ENCODE measurements at places on chromosomes 12 and 14. TPM values are rescaled to one million over a fixed set of nuclear protein-coding genes. Genes with fewer than 3 reads are reported as not detected.

NANOG gene
- polyA plus RNA-seq, result not detected

DNA sequence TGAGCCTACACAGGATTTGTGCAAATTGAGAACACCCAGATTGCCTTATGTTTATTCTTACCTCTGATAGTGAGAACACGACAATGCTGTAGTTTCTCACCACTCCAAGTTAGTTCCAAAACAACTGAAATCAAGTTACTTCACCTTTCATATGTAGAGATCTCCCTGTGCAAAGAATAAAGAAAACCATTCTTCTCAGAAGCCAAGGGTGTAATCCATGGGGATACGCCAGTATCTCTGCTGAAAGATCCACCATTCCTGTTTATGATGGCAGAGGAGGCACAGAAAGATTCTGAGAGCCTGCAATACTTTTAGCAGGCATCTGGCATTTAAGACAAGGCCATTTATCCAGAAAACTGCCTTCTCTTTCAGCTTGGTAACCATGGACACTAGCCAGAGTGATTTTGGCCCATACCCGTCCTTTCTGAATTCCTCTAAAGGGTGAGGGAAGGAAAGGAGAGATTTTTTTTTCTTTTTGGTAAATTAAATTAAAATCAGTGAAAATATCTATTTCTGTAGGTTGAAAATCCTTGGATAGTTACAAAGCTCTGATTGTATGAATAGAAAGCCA, 355.4 kb upstream of the FAR2 start:
- no peak for DNase-seq

GRCh38 chr12:50988051-50988450, 35.7 kb downstream of the HIGD1C start:
- DNase-seq, result no peak

DNA sequence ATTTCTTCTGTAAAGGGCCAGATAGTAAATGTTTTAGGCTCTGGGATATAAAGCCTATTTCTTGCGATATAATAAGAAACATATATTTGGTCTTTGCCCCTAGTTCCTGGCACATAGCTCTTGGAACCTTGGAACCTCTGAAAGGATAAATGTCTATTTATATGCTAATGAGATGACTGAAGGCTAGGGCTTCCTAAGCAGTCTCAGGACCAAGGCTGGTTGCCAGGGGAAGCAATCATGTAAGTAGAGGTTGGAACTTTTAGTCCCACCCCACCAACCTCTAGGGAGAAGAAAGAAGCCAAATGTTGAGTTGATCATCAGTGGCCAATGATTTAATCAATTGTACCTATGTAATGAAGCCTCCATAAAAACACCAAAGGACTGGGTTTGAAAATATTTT, 26.6 kb upstream of the NFYB start:
- no peak for DNase-seq

GRCh38 chr14:64185184-64185583, 109.0 kb downstream of the ESR2 start:
- DNase-seq, result no peak

DNA sequence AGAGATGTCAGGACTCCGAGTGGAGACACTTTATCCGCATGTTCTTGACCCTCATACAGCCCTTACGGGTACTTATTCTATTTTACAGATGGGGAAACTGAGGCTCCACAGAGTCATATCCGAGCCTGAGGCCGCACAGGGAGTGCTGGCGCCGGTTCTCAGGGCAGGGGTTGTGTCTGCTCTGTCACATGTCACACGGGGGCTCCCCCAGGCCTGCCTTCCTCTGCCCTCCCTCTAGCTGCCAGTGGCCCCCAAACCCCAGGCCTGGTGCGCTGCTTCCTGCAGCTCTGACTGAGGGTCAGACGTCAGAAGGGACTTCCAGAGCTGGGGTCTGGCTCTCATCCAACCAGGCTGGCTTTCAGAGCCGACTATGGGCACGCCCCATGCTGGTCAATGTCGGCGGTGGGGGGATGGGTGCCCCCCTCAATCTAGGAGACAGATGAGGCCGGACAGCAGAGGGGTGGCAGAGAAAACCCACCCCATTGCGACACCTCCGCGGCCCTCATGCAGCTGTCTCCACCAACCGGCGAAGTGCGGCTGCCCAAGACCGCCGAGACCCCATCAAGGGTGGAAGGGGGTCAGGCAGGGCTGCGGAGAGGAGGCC, 811 bp upstream of the INF2 start:
- DNase-seq, result peak; percentile 85

DNA sequence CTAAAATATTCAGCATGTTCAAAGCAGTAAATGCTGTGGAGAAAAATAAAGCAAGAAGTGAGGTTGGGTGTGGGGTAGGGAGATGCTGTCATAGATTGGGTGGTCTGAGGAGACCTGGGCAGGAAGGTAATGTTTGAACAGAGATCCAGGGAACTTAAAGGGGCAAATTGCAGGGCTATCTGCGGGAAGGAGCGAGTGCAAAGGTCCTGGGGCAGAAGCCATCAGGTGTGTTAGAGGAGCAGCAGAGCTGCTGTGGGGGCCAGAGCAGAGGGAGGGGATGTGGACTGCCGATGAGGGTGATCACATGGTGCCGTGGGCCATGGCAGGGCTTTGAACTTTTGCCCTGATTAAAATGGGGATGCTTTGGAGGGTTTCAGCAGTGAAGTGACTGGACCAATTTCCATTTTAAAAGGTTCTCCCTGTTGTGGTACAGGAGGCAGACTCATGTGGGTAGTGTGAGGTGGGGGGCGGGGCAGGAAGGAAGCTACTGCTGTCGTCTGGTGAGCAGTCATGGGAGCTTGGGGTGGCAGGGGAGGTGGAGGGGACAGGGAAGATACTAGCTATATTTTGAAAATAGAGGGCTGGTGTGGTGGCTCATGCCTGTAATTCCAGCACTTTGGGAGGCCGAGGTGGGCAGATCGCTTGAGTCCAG, 145.0 kb downstream of the AACS start:
- no peak for DNase-seq

GRCh38 chr12:7884689-7885088, 12.0 kb upstream of the SLC2A14 start:
- no peak for DNase-seq

DNA sequence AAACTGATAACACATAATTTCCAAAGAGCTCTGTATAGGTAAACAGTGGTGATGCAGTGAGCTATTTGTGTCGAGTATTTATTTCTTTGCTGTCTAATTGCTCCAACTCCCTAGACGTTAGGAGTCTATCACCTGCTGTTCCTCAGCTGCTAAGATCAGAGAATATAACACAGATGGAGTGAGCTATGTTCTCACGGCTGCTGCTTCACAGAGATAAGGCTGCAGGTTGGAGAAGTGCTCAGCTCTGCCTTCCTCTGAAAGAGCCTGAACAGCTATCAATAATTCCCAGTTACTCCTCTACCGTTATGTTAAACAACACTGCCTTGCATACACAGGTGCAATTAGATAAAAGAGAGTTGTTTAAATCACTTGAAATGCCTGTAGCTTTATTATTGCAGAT, 103.2 kb upstream of the MDGA2 start:
- no peak for DNase-seq

DNA sequence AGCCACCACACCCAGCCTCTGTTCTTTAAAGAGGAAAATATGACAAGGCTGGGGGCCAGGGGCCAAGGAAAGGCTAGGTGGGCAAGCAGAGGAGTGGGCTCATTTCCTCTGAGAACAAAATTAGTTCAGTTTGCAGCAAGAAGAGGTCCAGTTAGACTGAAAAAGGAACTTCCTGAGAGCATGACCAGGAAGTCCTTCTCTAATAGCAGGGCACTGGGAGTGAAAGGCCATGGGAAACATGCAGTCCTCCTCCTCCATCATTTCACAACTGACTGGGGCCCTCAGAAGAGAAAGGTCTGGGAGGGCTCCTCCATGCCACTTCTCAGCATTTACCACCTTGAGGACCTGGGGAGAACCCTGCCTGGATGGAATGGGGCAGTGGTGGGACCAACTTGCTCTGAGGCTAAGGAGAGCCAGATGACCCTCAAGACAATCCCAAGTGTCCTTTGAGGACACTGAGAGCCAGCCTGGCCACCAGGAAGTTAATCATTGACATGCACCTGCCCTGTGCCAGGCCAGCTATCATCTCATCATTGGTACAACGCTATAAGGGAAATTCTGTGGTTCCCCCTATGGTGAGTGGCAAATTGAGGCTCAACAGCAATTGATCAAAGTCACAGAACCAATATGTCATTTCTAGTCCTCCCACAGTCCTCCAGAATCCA, 2.0 kb downstream of the AQP2 start:
- no peak for DNase-seq

DNA sequence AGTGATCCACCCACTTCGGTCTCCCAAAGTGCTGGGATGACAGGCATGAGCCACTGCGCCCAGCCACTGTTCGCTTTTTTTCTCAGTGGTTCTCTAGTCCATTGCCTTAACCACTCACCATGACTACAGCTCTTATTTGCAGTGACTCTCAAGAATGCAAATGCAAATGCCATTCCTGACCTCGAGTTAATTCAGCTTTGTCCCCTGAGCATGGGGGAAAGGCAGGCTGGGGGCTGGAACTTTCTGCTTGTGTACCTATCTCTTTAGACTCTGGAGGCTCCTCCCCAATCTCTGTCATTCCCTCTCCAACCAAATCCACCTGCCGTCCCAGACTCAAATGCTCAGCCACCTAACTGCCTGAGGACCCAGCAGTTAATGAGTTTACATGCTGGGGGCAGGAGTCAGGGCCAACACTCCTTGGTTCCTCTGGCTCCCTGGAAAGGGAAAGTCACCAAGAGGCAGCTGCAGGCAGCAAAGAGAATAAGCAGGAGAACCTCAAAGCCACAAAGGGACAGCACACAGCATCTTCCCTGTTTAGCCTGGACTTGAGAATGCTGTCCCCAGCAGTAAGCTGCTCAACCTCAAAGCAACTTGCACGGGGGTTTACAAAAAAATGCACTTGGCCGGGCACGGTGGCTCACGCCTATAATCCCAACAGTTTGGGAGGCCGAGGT, 5.3 kb upstream of the HNF1A start:
- no peak for DNase-seq

DNA sequence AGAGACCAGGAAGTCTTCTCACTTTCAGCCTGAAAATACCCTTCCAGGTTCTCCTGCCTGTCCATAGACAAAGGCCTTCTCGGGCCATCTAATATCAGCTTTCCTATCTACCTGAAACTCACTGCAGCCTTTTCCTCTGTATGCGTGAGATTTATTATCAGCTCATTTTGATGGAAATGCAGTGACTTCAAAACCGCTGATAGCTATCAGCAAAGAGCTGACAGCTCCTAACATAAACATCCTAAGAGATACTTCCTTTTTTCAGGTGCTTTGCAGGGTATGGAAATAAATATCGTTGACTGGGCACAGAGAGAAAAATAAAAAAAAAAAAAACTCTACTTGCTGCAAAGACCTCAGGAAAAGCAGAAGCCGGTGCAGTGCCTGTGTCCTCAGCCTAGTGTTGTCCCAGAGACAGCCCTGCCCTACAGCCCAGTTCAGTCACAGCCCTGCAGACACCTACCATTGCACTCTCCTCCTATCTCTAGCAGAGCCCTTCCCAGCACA, 215.0 kb upstream of the EGLN3 start:
- DNase-seq, result no peak

DNAJC22 gene
- 18.0 TPM for polyA plus RNA-seq

DNA sequence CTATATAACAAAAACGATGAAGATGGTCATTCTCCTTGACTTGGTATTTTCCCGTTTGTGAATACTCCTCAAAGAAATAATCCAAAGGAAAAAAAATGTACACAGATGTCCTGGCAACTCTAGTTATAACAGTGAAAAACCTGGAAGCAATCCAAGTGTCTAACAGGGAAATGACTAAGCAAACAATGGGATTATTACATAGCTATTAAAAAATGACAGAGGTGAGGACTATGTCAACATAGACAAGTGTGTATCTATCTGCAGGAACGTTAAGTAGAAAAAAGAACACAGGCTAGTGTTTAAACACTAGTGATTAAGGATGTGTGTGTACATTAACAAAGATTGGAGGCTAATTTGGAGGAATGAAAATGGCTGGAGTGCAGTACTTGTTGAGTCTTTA, 5.9 kb upstream of the APOLD1 start:
- peak; percentile 58 for DNase-seq

DNA sequence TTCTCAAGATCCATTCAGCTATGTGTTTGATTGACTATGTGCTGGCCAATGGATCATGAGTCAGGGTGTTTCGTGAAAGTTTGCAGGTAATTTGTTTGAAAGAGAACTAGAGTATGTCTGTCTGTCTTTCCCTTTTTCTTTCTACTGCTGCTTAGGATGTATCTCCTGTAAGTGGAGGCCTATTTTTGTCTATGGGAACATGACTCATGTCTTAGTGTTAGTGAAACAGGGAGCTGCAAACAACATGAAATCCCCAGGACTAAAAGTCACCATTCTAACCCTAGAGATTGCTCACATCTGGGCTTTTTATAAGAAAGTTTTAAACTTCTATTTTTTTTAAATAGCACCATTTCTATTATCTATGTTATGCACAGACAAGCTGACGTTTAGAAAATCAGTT, 333.0 kb downstream of the CCER1 start:
- DNase-seq, result no peak

DNA sequence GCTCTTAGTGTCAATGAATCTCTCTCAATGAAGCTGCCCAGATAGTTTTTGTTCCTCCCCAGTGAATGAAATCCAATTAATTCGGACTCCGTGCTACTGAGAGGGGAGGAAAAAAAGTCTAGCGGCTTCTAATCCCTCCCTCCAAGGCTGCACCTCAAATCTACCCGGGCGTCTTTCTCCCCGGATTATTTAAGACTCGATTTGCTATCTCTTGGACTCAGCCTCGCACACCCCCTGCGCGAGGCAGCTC, 134 bp downstream of the DUSP6 start:
- no peak for DNase-seq

TAS2R8 gene
- polyA plus RNA-seq, result not detected

GRCh38 chr12:1947081-1947480, 28.6 kb upstream of the CACNA2D4 start:
- DNase-seq, result no peak

GRCh38 chr14:59997449-59997848, 77.5 kb downstream of the LRRC9 start:
- no peak for DNase-seq

DNA sequence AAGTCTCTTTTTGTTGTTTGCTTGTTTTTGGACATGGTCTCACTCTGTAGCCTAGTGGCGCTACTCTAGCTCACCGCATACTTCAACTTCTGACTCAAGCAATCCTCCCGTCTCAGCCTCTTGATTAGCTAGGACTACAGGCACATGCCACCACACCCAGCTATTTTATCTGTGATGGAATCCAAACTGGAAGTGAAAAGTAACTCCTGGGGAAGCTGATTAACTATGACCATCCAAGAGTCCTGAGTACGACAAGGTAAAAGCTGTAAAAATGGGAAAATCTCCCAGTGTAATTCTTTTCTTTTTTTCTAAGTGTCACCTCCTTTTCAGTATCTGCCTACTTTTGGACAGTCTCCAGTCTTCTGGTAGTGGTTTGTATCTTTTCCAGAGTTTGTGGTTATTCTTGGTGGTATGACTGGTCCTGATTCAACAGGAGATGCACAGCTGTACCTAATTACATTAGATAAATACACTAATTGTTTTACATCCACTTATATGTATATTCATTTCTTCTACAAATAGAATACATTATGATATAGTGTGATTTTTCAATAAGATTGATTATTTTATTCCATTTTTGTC, 97.8 kb downstream of the SLC6A15 start:
- no peak for DNase-seq

GRCh38 chr14:103550451-103551337, 11.8 kb downstream of the BAG5 start:
- no peak for DNase-seq

- DNase-seq, result no peak
Observed at GRCh38 chr14:85545738-85546137, 15.8 kb downstream of the FLRT2 start.
